ENCODE measurements at places on chromosomes 7 and 10.

DNA sequence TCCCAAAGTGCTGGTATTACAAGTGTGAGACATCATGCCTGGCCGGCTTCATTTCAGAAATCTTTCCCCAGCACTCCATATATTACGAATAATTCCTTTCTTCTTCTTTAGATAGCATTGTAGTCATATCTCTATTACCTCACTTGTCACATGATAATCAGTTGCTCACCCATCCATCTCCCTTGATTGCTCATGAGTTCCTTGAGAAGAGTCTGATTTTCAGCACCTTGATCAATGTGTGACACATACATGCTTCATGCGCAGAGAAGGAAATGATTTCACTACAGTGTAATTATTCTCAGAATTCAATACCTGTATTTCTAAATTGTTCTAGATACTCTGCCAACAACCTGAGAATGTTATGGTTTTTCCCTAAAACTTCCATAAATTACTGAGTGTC lies 26.7 kb upstream of the GGCT start:
- no peak for DNase-seq

DNA sequence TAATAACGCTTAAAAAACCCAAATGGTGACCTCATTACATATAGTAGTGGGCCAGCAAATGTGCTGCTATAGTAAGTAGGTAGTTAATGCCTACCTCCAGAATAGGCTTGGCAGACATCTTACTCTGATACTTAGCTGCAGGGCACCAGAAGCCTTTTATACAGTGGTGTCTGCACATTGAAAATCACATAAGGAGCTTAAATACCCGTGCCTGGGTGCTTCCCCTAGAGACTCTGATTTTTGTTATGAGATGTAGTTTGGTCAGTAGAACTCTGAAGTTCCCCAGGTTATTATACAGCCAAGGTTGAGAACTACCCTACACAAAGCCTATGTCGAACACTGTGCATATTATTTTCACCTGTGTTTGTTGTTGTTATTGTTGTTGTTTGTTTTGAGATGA lies 47.2 kb downstream of the ANKIB1 start:
- DNase-seq, result no peak

GRCh38 chr7:109259151-109259550 lies 689.5 kb downstream of the DNAJB9 start:
- DNase-seq, result no peak

DNA sequence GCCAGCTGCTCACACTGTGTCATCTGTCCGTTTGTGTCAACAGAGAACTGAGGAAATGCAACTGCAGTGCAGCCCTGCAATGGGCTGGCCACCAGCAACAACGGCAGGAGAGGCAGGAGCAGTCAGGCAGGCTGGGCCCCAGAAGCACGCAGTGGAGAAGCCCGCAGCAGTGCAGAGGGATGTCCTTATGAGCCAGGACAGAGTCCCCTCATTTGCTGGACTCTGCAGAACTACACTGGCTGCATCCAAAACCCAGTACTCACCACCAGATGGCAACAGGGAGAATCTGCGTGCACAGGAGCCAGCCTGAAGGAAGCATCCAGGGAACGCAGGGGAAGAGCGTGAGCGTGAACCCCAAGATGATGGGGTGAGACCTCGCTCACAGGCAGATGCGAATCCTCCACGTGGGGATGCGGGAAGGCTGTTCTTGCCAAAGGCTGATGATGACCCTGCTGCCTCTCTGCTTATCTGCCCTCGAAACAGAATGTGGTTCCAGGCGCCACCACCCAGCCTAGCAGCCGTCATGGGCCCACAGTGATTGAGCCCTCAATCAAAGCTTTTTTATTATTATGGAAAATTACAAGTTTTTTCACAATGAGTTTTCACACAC lies 232.1 kb downstream of the PTPRN2 start:
- DNase-seq, result peak; percentile 36

DNA sequence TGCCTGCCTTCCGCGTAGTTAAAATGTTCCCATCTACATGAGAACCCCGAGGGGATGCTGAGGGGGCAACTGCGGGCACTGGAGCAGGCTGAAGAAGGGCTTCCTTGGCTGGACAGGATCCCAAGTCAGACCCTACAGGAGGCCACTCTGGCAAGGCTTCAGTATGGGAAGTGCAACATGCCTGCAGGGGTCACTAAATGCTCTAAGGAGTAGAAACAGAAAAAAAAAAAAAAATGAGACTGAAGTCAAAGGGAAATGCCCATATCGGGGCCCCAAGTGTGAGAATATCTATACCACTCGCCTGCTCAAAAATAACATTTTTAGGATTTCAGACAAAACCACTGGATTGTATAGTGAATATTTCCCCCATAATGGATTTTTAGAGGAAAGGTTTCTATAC lies 33.5 kb downstream of the FAM204A start:
- DNase-seq, result no peak

DNA sequence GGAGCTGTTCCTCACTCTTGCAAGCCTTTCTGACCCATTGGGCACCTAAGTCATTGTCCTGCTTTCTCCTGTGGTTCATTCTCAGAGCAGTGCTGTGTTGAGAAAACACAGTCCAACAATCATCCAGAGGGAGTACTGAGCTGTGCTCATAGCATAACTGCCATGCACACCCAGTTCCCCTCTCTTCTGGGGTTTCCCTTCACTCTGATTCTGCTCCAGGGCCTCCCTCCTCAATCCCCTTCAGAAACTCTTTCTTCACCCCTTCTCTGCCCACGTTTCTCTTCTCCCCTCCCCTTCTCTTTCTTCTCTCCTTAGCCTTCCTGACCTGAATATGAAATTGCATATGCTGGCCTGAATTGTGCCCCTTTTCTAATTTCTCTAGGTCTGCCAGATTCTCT lies 155.8 kb downstream of the AOAH start:
- no peak for DNase-seq

DNA sequence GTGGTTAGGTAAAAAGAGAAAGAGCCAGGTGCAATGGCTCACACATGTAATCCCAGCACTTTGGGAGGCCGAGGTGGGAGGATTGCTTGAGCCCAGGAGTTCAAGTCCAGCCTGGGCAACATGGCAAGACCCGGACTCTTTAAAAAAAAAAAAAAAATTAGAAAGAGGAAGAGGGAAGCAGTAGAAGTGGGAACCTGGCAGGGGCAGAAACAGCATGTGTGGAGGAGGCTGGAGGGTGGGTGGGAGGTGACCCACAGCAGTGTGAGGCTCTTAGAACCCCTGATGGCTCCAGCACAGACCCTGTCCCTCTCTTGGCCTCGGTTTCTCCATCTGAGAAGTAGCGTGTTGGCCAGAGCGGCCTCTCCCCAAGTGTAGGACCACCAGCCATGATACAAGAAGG lies 4.9 kb upstream of the CCL24 start:
- no peak for DNase-seq

DNA sequence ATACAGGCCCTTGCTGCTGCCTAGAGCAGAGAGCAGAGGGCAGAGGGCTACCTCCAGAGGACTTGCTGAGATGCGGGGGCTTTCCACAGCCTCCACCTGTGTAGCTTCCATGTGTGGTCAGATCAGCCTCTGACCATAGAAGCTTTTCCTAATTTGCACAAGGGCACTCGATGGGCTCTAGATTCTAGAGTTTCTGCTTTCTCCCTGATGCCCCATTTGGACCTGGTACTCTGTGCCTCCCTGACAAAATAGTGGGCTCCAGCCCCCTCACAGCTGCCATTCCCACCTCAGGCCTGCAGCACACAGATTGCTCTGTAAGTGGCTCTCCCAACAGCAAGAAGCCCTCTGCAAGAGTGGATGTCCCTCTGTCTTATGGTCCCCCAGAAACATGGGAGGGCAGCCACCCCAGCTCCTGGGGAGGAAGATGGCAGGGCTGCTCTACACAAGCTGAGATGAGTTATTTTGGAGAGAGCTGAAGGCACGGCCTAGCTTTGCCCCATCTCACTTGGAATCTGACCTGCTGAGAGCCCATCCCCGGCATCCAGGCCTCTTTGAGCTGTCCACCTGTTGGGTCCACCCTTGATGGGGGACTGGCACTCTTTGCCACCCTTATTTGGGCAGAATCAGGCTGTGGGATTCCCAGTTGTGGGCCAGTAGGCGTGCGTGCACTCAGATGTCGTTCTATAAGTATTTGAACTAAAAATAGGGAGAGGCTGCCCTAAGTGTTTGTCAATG lies 16.7 kb downstream of the TMEM273 start:
- no peak for DNase-seq

GRCh38 chr7:156943091-156944041 lies 6.1 kb upstream of the NOM1 start:
- no peak for DNase-seq

- no peak for DNase-seq
Observed at GRCh38 chr7:1287752-1288201, 55.1 kb downstream of the UNCX start.

DNA sequence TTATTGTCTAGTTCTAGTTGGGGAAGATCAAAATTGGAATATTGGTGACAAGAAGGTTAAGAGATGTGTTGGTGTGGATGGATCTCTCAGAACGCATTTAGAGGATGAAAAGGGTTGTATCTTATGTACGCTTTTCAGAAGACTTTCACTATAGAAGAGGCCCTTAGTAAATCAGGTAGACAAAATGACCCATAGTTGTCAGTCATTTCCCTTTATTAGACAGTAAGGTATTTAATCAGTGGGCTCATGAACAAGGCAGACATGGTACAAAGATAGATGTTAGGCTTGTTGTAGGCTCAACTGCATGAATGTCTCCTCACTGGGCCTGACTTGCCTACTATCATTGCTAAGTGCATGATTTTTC lies 359.2 kb downstream of the PHF14 start:
- no peak for DNase-seq

DNA sequence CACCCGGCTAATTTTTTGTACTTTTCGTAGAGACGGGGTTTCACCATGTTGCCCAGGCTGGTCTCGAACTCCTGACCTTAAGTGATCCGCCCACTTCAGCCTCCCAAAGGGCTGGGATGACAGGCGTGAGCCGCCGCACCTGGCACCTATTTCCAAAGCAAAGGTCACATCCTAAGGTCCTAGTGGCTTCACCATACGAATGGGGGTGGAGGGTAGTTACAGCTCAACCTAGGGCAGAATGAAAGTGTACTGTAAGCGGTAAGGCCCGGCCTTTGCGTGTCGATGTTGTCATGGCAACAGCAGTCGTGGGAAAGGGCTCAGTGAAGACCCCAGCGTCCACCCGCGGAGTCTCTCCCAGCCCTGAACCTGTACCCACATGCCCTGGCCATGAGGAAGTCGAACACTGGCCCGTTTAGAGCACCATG lies 1.6 kb upstream of the COX19 start:
- no peak for DNase-seq

GRCh38 chr10:86597306-86597705 lies 57.0 kb upstream of the OPN4 start:
- DNase-seq, result no peak

GRCh38 chr10:12644380-12645144 lies 295.2 kb downstream of the CAMK1D start:
- no peak for DNase-seq

DNA sequence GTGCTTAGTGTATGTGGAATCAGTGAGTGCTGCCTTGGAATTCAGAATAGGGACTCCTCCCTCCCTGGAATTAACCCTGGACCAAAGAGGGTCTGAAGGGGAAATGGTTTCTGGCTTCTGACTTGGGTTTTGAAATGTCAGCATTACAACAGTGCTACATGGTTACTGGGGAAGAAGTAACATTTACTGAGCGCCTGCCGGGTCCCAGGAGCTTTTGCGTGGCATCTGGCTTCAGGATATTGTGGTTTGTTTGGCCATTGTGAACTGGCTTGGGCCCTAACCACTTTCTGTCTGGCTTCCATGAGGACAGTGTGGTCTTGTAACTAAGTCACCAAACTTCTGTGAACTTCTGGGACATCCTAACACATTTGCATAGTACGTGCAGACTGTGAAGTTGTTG lies 21.3 kb downstream of the TSPAN15 start:
- no peak for DNase-seq

DNA sequence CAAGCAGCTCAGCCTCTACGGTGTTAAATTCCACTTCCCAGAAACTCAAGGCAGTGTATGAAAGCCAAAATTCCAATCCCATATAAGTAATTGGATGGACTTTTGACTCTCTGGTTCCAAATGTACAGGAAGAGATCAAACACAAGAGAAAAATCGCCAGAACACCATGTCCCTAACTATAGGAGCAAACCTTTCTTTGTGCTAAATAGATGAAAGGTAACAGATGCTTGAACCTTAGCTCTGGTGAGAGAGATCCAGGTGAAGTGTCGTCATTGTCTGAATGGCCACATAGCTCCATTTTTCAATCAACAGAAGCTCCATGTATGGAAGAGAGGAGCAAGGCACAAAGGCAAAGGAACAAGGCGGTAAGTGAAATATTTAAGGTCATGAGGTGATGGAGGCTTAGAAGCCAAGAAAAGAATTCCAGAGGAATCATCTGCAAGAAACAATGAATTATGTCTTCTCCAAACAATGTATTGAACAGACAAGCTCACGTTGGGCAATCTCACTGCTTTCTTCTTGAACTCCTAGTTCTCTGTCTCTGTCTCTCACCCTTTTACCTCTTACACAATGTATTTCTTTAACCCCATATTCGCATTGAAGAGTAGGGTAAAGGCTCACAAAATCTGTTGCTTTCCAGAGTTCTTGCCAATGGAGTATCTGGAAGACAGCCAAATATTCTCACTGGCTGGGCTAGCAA lies 585.1 kb downstream of the GATA3 start:
- DNase-seq, result no peak

DNA sequence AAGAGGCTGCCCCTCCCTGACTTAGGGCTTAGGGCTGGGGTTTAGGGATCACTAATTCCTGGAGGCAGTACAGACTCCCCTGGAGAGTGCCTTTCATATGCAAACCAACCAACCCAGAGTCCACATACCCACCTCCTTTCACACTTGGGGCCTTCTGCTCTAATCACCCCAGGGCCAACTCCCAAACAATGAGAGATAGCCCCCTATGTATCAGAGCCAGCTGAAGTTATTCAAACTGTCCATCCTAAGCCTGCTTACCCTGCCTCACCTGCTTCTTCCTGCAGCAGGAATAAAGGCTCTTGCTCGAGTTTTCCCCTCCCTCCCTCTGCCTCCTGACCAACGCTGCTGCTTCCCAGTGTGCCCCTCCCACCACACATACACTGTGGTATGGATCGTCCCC lies 51.8 kb upstream of the SLC35G1 start:
- DNase-seq, result no peak
